GM04503 (cell line): ENCODE measurements at places on chromosomes 5 and 9.

GRCh38 chr5:9037048-9037447 is 508.8 kb downstream of the SEMA5A start:
- DNase-seq: no peak

- no peak for DNase-seq
Observed at GRCh38 chr9:101639785-101640665, 45.3 kb upstream of the PPP3R2 start.

DNA sequence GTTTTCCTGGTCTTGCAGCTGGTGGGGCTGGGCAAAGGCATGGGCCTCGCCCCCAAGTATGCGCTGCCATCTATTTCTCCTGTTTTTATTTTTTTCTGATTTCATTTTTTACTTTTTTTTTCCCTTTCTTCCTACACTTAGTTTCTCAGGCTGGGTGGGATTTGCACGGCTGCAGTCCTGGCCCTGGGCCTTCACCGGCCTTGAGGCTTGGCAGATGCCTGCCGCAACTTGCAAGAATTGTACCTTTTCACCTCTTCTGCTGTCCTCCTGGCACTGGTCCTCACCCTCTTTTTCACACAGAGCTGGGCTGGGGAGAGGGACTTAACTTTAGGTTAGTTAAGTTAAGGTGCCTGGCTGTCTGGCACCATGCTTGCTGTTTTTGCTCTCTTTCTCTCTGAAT is 10.3 kb upstream of the IRGM start:
- DNase-seq: no peak

GRCh38 chr5:84057211-84057610 is 327.5 kb downstream of the EDIL3 start:
- DNase-seq: no peak

DNA sequence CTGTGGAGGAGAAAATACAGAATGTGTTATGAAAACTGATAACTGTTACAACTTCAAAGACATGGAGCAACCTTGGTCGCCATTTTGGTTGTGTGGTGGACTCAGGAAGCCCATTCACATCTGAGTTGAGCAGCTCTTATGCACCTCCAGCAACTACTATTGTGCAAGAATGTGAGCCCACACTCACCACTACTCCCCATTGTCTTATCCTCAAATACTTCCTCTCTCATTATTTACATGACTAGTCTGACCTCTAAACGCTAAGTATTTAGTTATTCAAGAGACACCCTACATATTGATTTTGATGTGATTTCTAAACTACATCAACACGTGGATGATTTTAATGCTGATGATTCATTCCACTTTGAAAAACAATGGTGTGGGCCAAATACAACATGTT is 516.6 kb upstream of the CLINT1 start:
- DNase-seq: no peak

DNA sequence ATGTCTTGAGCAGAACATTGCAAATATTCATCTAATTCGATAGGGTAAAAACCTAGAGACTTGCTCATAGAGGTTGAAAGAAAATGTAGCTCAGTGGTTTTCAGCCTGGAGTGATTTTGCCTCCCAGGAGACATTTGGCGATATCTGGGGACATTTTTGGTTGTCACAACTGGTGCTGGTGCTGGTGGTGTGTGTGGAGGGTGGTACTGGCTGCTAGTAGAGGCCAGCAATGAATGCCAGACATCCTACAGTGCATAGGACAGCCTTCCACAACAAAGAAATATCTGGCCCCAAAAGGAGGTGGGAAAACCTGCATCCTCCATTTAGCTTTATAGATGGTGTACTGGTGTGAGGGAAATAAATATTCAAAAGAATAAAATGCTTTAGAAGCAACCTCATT is 2.1 kb upstream of the BASP1 start:
- no peak for DNase-seq

DNA sequence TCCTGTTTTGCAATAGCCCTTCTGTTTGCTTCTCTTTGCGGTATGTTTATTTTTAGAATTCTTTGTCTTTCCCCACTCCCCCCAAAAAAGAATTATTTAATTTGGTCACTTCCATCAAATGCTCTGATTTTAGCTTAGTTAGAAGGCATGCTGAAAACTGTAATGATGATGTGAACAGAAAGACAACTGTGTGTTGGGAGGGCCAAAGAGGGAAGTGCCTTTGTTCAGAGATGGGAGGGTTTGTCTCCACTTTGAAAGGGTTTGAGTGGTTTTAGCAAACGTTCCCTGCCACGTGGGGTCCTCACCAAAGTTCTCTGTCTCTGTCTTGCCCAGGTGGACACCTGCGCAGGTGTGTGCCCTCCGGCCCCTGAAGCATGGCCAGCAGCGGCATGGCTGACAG is 41.9 kb downstream of the SYK start:
- DNase-seq: no peak

DNA sequence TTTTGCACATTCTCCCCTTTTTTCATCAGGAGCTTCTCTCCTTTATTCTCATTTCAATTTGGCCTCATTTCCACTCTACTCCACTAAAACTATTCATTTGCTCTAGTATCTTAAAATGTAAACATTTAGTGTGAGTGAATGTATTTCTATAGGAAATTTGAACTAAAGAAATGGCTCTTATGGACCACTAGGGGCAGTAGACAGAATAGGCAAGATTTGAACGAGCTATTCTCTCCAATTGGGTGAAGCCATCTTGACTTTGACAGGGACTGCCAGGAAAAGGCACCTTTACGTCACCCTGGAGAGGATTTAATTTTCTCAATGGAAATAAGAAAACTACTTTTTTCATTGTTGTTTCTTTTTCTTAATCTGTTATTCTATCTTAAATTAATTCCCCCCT is 666.3 kb downstream of the DNAH5 start:
- DNase-seq: no peak

DNA sequence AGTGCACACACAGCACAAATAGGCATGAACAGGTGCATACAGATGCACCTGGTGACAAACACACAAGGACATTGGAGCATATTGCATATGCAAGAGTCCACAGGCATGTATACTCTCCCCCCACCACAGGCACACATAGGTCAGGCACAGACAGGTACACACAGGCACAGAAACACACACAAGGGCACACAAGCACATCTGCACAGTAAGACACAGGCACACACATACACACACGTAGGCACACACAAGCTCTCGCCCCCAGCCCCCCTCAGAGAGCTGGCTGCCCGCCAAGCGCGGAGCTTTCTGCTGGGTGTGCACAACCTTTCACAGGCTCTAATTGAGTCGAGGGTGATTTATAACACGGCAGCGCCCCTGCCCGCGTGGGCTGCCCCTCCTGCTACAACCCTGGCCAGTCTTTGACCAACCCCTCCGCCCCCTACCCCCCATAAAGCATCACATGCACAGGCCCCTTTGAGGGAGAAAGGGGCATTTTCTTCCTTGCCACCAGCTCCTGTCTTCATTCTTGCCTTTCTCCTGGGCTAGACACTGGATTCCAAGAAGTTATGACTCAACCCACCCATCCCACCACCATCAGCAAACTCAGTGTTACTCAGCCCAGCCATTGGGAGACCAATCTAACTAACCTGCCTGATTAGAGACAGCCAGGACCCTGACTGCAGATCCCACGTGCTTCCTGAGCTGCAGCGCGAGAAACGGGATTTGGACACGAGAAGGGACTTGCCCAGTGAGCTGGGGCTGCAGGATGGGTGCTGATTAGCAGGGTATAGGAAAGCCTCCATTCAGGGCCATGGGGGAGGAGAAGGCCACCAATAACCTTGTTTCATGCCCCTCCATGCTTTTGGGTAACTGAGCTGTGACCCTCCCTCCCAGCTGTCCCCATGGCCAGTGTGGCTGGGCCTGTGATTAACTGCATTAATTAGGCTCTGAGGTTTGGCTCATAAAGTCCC is 42.8 kb upstream of the PSD2 start:
- no peak for DNase-seq

DNA sequence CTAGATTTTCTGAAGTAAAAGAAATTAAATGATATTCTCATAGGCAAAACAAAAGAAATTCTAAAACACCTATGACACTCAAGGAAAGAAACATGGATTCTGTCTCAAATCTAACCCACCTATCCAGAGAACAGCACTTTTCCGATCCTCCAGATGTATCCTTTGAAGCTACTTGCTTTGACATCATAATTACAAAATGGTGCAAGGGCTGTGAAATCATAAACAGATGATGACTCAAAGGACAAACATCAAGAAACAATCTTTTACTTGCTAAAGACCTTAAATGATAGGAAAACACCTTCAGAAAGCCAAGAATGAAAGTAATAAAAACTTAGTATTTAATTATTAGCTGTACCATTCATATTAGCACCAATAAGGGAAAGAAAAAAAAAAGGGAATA is 202.6 kb downstream of the DENND1A start:
- DNase-seq: no peak

- no peak for DNase-seq
Observed at GRCh38 chr5:151531581-151531980, 59.5 kb downstream of the FAT2 start.

- no peak for DNase-seq
Observed at GRCh38 chr5:60287174-60287771, 393.7 kb upstream of the PDE4D start.

GRCh38 chr5:133681896-133682295 is 69.6 kb upstream of the FSTL4 start:
- no peak for DNase-seq

DNA sequence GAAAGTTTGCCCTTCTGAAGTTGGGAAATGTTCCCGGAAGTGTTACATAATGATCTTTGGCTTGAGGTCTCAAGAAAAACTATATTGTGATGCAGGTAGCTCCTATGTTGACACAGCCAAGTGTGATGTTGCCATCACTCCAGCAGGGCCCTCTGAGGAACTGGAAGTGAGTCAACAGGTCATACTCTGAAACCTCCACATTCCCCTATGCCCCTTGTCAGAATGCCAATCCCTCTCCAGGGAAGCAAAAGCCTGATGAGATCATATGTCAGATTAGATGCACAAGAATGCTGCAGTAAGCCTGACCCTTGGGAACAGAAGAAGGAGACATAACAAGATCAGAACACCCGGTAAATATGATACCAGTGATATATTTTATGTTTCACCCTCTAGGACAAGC is 66.8 kb upstream of the ITGA2 start:
- peak; percentile 27 for DNase-seq

- DNase-seq: no peak
Observed at GRCh38 chr9:136172412-136173079, 32.4 kb downstream of the LHX3 start.

- no peak for DNase-seq
Observed at GRCh38 chr9:76519075-76519835, 60.3 kb downstream of the GCNT1 start.

- DNase-seq: peak; percentile 84
Observed at GRCh38 chr5:32522429-32523143, 62.8 kb upstream of the SUB1 start.

DNA sequence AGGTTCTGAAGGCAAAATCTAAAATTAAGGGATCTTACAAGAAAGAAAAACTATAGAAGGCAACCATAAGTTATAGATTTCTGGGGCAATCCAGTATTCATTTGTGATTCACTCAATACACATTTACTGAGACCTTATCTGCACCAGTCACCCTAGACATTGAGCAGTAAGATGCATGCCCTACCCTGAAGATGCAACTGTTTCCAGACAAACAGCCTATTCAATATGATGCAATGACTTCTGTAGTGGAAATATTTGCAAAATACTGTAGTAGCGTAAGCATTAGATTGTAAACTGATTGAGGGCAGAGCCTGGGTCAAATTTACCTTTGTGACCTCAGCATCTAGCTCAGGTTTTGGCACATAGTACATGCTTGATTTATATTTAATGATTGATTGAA is 256.2 kb upstream of the ACTBL2 start:
- no peak for DNase-seq

- DNase-seq: no peak
Observed at GRCh38 chr5:155085282-155085989, 71.9 kb downstream of the KIF4B start.

DNA sequence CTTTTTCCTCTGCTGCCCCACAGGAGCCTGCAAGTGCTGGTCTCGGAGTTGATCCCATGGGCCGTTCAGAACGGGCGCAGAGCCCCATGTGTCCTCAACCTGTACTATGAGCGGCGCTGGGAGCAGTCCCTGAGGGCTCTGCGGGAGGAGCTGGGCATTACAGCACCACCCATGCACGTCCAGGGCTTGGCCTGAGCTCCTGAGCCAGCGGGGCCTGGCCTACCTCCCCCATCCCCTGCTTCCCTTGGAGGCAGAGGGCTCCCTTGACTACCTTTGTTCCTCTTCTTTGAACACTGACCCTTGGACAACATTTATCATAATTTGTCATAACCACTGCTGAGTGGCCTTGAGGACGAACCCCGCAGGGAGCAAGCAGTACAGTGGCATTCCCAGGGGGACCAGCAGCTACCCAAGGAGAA is 6.9 kb upstream of the SLC27A4 start:
- no peak for DNase-seq

DNA sequence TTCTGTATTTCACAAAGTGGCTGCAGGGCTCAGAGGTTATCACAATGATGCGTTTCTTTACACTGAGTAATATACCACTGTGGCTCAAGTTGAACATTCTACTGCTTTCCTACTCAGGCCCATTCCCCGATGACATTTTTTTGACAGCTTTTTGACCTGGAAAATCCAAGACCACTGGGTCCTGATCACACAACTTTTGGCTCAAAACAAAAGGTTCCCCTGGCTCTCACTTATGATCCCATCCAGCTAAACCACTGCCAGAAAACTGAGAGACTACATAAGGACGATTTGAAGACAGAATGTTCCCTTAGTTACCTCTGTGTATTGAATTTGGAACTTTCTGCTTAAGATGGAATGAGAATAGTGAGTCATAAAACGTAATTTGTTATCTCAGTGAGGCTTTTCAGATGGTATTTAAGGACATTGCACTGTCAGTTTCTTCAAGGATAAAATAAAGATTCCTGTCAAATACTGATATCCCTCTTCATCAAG is 78.0 kb upstream of the FBXL7 start:
- no peak for DNase-seq

DNA sequence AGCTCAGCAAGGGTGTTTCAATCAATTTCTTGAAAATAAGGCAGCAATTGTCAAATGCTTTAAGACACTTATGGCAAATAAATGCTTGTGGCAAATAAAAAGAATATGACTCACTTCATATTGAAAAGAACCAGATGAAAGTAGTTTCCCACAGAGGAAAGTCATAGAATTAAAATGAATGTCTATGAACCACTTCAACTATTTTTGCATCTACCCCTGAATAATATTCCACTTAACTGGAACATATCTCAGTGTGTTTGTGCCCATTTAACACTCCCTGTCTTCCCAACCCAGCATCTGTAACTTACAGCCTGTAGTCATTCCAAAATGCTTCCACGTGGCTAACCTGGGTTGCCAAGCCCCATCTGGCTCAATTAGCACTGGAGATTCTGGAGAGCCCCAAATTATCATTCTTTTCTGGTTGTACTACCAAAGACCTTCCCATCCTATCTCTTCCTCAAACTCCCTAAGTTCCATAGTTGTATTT is 84.7 kb downstream of the FEM1C start:
- DNase-seq: peak; percentile 71

DNA sequence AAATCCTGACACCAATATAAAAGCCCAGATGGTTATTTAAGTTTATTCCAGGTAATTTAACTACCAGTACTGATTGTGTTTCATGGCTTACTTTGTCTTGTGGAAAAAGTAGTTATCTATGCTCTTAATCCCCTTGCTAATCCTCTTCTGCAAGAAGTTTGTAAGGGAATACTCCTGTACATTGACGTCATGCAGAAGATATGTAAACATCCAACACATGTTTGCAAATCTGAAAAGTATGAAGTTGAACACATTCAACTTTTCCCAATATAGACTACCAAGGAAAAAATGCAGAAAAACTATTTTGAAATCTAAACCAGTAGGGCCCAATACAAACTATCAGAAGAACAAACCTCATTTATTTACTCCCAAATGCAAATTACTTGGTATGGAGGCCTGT is 56.3 kb upstream of the ELL2 start:
- DNase-seq: peak; percentile 76
